ENCODE measurements at places on chromosomes 6 and 20. TPM values are rescaled to one million over a fixed set of nuclear protein-coding genes. Genes with fewer than 3 reads are reported as not detected.

GRCh38 chr6:72748759-72749158, 126.9 kb downstream of the KCNQ5 start:
- no peak for DNase-seq

DNA sequence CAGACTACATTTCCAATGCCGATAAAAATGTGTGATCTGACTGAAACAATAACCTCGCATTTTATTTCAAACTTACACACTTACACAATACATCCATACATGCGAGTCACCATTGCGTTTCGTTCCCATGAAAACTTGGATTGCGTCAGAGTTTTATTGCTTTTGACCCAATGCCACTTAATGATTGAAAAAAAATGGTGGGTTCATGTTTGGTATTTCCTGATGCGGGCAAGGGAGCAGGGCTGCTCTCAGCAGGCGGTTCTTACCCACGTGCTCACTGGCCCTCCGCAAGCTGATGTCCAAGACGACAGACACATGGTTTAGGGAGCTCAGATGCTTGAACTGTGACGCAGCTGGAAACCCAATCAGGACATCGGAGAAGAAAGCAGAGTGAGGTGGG, 281.0 kb upstream of the SULF2 start:
- DNase-seq: no peak

GRCh38 chr6:52356017-52356416, 5.9 kb upstream of the PAQR8 start:
- no peak for DNase-seq

DNA sequence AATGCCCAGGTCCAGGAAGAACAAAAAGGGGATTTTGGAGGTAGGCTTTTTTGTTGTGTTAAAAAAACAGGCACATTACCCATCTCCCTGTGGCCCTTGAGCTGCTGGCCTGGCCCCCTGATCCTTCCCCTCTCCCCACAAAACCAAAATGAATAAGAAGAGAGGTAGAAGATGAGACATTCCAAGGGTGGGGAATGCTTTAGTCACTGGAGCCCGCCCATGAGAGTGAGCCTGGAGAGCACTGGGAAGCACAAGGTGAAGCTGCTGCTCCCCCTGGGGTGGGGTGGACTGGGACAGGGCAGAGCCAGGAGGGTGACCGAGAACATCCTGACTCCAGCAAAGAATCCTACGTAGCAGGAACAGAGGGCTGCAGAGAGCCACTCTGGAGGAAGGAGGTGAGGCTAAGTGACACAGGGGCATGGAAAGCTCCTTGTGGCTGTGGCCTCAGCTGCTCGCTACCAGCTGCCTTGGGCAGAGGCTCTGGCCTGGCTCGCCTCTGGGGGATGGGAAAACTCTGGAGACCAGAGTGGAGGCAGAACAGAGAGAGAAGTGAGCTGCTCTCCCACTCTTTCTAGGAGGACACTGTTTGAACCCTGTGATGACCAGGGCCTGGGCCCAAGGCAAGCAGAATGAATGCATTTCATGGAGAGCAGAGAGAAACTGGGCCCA, 48.3 kb downstream of the AKAP7 start:
- DNase-seq: no peak

DNA sequence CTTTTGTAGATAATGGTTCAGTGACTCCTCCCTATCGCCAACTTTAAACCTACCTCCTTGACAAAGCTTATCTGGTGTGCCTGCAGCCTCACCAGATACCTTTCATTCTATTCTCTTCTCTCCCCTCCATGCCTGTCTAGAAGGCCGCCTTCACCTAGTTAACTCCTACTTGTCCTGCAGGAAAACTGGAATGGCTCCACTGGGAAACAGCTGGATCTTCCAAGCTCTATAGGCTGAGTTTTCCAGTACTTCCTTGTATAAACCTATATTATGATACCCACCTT, 6.2 kb downstream of the PRKN start:
- DNase-seq: no peak

- DNase-seq: no peak
Measured at GRCh38 chr6:107180099-107180498, 64.8 kb upstream of the BEND3 start.

GRCh38 chr6:35590622-35591066, 77.9 kb upstream of the TULP1 start:
- DNase-seq: no peak

- no peak for DNase-seq
Measured at GRCh38 chr20:36249450-36249849, 13.2 kb downstream of the AAR2 start.

DNA sequence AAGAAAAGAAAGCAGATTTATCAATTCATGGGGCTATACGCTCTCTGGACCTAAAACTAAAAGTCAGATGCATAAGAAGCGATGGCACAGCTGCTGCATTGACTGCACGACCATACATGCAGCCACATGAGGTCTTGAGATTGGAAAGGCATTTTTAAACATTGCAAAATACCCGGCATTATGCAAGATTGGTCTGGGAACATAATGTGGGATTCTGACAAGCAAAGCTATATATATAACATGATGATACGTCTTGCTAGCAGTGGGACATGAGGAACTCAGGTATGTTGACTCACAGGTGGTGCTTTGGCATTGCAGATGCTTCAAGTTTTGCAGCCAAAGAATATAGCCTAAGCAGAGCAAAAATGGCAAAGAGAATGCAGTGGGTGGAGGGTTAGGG, 55.1 kb downstream of the SAMD3 start:
- no peak for DNase-seq

DNA sequence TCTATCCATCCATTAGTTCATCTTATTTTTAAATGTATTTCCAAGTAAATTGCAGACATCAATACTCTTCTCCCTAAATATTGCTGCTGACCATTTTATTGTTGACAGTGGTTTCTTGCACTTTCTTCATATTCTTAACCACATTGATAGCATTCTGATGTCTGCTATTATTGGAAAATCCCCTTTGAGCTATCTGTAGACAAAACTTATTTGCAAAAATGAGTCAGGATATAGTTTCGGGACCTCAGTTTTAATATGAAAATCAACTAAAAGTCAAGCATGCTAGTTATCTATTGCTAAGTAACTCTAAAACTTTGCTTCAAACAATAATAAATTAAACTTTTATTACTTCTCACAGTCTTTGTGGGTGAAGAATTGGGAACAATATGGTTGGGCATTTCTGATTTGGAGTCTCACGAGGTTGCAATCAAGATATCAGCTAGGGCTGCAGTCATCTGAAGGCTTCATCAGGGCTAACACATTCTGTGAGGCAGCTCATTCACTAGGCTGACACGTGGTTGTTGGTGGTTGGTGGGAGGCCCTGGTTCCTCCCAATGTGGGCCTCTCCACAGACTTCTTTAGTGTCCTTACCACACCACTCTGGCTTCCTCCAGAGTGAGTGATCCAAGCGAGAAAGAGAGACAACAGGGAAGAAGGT, 32.7 kb downstream of the CD109 start:
- no peak for DNase-seq

- DNase-seq: no peak
Measured at GRCh38 chr6:90204327-90205056, 92.2 kb downstream of the BACH2 start.

GRCh38 chr6:23526526-23526925, 599.5 kb upstream of the NRSN1 start:
- DNase-seq: no peak

DNA sequence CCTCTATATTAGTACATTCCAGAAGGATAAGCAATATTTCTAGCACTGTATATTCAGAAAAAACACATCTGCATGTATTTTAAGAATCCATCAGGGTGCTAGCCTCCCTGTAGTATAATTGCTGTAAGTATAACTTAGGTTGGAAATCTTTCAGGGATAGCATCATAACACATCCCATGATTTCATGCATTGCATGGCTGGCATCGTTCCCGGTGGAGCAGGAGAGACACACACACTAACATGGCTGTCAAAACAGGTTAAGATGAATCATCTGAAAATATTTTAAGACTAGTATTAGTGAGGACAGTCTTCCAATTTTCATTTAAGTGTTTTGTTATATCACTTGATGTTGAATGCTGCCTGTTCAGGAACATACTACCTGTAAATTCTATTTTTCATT, 32.1 kb upstream of the CENPW start:
- DNase-seq: no peak

- DNase-seq: no peak
Measured at GRCh38 chr6:127893541-127893940, 7.3 kb downstream of the THEMIS start.

DNA sequence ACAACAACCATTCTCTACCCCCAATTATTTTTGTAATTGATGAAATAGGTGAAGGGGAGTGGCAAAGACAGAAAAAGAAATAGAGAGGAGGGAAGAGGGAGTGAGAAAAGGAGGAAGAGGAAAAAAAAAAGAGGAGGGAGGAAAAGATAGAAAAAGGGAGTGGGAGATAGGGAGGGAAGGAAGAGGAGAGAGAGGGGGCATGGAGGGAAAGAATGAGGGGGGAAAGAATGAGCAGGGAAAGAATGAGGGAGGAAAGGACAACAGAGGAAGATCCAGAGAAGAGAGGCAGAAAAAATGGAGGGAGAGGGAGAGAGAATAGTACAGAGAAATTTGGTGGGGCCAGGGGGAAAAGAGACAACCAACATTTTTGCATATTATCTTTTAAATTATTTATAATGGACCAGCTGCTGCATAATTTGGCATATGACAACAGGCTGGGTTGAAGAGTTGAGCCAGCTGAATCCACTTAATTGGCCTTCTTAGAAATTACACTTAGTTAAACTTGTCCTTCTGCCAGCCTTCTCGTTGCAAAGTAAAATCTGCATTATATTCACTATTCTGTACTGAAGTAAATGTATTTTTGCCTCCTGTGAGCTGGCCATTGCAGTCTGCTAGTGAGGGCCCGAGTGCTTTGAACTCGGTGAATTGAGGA, 101.0 kb downstream of the ARHGAP18 start:
- no peak for DNase-seq

DNA sequence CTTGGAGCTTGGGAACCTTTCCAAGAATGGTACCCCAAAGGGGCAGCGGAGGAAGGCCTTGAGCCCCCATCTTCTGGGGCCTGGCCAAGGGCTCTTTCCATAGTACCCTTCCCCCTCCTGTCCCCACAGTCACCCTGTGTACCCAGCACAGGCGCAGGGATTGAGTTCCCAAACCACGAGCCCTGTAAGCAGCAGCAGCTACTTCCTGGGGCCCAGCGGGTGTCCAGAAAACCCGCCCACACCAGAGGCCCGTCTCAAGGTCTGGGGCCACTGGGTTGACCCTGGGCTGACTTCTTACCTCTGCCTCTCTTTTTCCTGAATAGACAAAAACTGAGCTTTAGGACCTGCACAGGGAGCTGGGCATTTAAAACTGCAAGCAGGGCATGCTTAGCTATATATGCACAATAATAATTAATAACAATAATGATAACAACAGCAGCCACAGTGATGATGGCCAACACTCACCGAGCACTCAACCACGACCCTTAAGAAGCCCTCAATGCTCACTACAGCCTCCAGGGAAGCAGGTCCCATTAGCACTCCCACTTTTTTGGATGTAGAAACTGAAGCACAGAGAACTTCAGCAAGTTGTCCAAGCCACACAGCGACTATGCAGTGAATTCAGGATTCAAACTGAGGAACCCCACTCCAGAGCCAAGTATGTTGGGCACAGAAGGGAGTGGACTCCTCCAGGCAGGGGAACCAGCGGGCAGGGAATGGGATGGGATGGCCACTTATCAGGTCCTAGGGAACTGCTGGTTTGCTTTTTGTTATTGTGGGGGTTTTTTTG, 14.5 kb downstream of the NOL4L start:
- no peak for DNase-seq

- no peak for DNase-seq
Measured at GRCh38 chr6:17200395-17200794, 80.8 kb upstream of the RBM24 start.

DNA sequence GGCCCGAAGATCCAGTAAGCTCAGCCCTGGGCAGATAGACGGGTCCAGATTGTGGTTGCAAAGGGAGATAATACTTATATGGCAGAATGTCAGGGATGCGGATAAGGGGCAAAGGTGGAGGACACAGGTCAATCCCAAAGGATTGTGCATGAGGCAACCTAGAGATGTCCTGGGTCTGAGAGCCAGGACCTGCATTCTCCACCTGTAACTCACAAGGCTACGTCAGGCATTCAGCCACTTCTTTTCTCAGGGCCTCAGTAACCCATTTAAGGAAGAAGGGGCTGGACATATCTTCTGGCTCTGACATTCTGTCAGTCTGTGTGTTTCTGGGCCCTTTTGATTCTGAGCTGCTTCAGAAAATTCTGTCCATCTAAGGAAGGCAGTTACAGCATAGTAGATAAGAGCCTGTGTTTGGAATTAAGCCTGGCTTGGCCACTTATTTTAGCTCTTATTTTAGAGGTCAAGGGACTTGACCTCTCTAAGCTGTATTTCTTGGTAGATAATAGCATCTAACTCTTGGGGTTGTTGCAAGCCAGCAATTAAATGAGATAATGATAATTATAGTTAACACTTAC, 40.2 kb downstream of the CNBD2 start:
- DNase-seq: no peak

DNA sequence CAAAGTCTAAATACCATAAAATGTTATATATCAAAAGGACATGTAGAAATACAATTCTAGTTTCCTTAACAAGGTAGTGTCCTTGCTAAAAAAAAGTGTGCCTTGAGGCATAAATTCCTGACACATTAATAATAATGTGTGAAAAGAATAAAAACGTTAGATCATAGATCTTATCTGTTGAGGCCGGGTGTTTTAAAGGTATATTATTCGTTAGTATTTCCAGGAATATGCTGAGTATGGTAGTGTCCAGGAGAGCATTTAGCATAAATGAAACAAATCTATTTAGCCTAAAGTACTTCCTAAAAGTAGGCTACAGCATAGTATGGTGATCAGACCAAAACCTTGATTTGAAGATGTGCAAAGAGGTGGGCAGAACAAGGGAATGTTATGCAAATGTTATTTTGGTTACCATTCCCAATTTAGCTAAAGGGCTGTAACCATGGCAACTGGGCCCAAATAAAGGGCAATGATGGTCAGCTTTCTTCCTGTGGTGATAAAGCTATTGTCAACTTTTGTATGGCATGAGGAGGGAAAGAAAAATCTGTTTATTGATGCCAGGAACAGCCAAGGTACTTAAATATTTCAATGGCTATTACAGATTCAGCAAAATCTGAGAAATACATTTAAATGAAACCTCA, 18.9 kb downstream of the MKKS start:
- no peak for DNase-seq

The GSTA3 gene
- not detected for total RNA-seq

The PLCB4 gene
- 22.1 TPM for total RNA-seq

The NCOA5 gene
- total RNA-seq: 19.8 TPM

The WFDC10B gene
- total RNA-seq: not detected

The BPIFB2 gene
- not detected for total RNA-seq

The OGFRL1 gene
- 104 TPM for total RNA-seq

The FAM50B gene
- total RNA-seq: 25.5 TPM

The TMEM244 gene
- total RNA-seq: not detected

The LY6G6F gene
- total RNA-seq: not detected

The ARMH2 gene
- not detected for total RNA-seq

The SPATS1 gene
- total RNA-seq: 0.90 TPM

The VNN1 gene
- not detected for total RNA-seq

The POU5F1 gene
- not detected for total RNA-seq
